ENCODE measurements at places on chromosomes 7 and 10.

GRCh38 chr10:14114791-14115190, 215.9 kb downstream of the FRMD4A start:
- no peak for DNase-seq

DNA sequence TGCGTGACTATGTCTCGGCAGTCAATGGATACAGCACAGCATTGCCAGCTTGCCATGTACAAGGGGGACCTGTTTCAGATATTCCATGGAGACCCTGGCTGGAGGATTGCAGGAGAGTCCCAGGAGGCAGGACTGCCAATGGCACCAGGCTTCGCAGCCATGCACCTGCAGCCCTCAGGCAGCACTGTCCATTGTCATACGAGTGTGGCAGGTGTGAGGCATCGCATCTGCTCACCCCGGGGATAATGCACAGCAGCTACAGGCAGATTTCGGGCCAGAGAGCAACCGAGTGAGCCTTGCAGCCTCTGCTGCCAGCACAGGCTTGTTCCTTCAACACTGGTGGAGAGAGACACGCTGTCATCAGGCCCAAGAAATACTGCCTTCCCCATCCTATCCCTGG, 415.1 kb downstream of the PAXIP1 start:
- DNase-seq, result no peak

- DNase-seq, result no peak
Observed at GRCh38 chr10:132586739-132587138, 49.2 kb downstream of the INPP5A start.

- no peak for DNase-seq
Observed at GRCh38 chr10:114678820-114679219, 20.7 kb upstream of the ABLIM1 start.

- DNase-seq, result no peak
Observed at GRCh38 chr10:73802276-73802991, 9.0 kb downstream of the NDST2 start.

DNA sequence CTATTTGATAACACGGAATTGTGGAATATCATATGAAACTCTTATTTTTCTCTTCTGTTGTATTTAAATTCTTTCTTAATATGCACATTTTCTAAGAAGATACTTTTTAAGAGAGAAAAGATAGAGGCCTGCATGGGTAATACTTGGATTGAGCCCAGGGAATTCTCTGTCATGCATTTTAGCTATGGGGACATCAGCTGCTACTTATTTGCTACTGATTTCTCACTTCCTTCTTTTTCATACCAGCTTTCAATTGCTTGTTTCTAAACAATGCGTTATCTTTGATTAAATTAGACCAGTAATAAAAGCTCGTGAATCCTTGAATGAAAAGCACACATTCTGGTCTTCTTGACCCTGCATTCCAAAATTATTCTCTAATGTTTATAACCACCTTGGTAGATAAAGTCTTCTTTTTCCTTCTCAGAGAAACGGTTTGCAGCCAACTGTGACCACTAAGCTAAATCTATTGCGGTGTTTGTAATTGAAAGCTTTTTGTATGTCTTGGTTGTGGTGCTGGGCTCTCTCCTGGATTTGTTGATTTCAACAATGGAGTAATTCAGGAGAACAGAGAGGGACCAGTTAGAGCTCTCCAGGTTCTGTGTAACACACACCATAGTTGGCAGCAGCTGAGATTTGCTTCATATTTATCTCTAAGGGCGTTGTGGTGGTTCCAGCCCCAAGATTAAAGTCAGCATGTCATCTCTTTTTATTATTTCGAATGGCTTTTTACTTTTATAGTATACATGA, 139.3 kb downstream of the PPP1R9A start:
- DNase-seq, result no peak

- DNase-seq, result no peak
Observed at GRCh38 chr10:14047431-14047830, 283.3 kb downstream of the FRMD4A start.

DNA sequence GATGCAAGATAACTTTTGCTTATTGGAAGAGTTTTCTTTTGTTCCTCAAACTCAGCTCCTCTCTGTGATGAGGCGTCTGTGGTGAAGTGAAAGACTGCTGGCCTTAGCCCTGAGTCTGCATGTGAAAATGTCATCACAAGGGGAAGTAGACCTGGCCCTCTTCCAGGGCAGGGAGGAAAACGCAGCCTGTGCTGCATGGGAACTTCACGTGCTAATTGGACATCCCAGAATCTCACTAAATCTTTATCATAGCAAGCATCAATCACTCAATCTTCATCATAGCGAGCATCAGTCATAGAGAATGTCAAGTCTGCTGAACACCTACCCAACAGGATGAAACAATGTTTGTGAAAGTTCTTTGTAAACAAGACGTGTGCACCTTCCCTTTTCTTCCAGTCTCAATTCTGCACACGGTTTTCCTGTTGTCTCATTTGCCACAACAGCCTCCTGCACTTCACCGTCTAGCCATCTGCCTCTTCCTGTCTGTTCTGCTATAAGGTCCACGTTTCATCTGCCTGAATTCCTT, 314.6 kb downstream of the FRMD4A start:
- DNase-seq, result peak; percentile 38

- DNase-seq, result no peak
Observed at GRCh38 chr7:140393756-140394306, 4.5 kb downstream of the SLC37A3 start.

DNA sequence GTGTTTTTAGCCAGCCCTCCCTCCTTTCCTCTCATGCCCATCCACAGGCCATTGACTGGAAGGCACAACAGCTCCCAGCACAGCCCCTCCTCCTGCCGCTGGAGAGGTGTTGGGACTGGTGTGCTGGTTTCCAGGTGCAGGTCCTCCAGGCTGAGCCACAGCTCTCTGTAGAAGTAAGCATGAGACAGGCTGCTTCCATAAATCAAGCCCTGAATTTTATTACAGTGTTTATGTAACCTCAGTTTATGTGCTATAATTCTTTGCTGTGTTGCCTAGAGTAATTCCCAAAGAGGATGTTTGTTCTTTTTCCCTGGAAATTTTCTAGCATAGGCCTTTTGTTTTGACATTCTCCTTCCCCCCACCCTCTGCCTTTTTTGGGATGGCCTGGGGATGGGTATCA, 445.8 kb downstream of the AUTS2 start:
- no peak for DNase-seq

DNA sequence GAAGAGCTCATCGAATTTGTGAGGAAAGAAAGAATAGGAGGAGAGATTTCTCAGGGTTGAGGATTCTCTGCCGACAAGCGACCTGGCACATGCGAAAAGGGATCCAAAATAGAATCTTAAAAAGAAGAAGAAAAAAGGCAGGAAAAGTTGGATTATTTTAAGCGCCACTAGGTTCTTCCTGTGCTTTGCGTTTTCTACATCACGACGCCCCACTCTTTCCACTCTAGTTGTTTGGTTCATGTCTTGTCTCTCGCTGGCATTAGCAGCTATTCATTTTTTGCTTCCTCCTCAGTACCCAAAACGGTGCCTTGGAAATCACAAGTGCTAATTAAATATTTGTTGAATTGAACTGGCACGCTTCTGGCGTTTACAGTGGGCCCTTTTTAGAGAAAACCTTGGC, 674 bp upstream of the FRA10AC1 start:
- DNase-seq, result no peak

GRCh38 chr10:121792198-121792597, 135.6 kb downstream of the ATE1 start:
- no peak for DNase-seq

GRCh38 chr7:82530361-82530760, 86.8 kb upstream of the CACNA2D1 start:
- no peak for DNase-seq

GRCh38 chr7:33157311-33157710, 27.9 kb downstream of the BBS9 start:
- DNase-seq, result no peak
